ENCODE measurements at places on chromosomes 7 and 10.

DNA sequence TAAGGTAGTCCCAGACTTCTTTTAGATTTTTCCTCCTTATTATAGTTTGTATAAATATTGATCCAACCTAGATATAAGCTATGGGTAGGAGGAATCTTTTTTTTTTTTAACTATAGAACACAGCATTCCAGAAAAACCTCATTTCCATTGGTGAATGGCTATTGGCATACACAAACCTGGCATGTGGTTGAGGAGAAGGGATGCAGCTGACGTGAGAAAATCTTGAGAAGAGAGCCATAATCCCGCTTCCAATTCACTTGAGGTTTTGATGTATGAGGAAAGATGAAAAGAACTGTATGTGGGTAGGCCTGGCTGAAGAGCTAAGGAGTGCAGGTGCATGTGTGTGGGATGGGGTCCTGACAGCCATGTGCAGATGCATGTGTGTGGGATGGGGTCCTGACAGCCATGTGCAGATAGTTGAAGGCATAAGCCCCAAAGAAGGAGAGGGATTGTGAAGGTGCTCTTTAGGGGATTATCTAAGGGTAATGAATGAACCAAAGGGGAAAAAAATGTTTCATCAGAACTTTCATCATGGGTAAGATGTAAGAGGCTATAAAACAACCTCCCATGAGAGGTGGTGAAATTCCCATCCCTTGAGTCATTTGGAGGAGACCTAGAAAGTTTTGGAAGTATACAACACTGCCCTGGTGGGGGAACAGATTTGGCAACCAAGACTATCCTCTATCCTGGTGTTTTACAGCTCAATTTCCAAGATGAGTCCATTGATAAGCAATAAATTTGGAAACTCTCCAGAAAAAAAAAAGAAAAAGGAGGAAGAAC, 3.8 kb upstream of the PKD2L1 start:
- peak; percentile 17 for DNase-seq

DNA sequence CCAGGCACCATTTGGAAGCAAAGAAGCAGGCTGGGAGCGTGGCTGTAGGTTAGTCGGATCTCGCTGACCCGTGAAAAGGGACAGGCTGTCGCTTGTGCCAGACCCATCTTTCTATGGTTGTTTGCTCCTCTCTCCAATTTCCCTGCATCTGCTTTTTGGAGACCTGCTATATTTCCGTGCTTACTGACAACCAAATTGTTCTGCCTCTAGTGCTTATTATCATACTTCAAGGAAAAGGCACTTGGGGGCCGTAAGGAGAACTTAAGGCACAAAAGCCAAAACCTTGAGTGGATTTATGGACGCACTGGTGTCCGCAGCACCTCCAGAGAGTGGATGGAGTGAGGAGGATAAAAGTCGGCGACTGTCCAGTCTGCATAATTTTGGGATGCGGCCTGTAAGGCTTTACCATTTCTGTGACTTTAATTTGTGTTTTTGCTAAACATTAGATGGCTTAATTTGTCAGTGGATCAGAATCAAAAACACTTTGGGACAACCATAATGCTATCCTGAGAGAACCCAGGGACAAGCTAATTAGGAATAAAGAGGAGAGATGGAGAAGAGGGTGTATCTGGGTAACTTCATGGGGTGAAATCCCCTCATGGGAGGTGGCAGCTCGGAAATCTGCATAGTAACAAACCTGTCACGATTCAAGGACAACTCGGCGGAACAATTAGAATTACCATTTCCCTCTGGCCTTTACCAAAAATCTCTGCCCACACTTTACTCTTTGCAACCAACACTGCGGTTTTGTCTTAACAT, 206.7 kb downstream of the HDAC9 start:
- no peak for DNase-seq

DNA sequence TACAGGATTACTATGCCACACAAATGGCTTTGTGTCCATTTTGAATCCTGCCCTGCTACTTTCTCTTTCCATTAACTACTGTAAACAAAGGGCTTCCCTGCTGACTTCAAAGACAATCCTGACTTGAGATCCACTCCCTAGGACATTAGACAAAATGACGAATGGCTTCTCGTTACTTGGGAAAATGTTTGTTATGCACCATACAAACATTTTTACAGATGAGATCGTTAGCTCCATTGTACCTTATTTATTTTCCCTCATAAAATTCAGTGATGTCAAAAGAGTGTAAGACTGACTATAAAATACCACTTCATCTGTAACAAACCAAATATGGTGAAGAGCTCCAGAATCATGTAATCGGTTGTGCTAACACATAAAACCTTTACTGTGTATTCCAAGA, 121.8 kb downstream of the CD36 start:
- no peak for DNase-seq

GRCh38 chr7:3067193-3067592, 23.5 kb upstream of the CARD11 start:
- no peak for DNase-seq

- no peak for DNase-seq
Measured at GRCh38 chr7:44769376-44769775, 20.7 kb downstream of the ZMIZ2 start.

GRCh38 chr7:22201186-22201880, 155.6 kb downstream of the RAPGEF5 start:
- no peak for DNase-seq

GRCh38 chr7:134875867-134876266, 96.4 kb downstream of the CALD1 start:
- no peak for DNase-seq

DNA sequence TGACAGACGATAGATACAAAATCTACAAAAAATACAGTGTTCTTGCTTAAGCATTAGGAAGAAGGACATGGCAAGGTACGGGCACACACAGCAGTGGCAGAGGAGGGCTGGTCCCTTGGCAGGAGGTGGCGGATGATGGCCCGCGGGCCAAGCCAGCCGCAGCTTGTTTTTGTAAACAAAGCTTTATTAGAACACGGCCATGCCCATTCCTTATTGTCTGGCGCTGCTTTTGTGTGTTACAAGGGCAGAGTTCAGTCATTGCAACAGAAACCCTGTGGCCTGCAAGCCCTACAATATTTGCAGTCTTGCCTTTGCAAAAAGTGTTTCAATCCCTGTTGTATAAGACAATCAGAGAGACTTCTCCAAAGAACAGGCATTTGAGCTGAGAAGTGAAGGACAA, 30.7 kb downstream of the FGFR2 start:
- no peak for DNase-seq

DNA sequence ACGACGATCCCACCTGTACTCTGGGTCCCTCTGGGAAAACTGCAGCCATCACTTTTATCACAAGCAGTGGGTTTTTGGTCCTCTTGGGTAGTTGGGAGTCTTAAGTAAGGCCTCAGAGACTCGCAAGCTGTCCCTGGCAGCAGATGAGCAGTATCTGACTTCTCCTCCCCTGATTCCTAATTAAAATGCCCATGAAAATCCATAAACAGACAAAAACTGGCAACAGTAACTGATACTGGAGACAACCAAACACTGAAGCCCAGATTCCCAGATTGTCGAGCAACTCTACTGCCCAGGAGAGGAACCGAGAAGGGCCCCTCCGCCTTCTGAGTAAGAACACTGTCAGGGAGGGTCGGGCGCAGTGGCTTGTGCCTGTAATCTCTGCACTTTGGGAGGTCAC, 333.8 kb downstream of the CALN1 start:
- no peak for DNase-seq

- DNase-seq: peak; percentile 52
Measured at GRCh38 chr7:28068811-28069216, 111.8 kb downstream of the JAZF1 start.

GRCh38 chr7:110637252-110637651, 453.7 kb upstream of the LRRN3 start:
- no peak for DNase-seq

DNA sequence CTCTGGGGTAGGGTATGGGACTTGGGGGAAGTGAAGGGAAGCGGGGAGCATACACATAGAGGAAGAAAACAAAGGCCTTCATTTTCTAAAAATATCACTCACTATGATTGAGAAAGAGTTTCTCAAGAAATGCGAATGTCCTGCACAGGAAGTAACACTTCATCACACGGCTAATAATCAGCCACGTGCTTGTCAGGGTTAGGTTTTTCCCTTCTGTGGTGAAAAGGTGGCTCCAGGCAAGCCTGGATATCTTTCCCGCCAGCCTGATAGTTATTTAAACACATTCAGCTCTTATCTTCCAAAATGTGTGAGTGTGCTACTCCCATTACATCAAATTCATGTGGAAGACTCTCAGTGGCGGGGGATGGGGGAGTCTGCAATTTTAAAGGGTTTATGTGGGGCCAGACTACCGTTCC, 166.4 kb upstream of the ADO start:
- DNase-seq: no peak

- no peak for DNase-seq
Measured at GRCh38 chr10:89566095-89566950, 30.9 kb upstream of the SLC16A12 start.

DNA sequence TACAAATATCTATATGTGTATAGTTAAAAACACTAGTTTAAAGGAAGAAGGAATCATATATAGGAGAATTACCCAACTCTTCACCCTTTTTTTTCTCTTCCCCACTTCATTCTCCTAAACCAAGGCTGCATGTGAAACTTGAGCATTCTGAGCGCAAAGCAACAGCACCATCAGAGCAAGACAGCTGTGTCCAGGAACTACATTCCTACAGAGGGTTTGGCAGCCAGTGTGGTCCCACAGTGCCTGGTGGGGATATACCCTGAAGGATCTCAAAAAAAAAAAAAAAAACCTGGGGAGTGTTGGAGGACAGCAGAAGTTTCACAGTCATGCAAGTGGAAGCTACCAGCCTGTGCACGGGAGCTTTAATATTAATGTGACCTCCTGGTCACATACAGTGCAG, 310.4 kb downstream of the CTNNA3 start:
- no peak for DNase-seq

GRCh38 chr7:111678986-111679385, 116.7 kb upstream of the IMMP2L start:
- DNase-seq: no peak

DNA sequence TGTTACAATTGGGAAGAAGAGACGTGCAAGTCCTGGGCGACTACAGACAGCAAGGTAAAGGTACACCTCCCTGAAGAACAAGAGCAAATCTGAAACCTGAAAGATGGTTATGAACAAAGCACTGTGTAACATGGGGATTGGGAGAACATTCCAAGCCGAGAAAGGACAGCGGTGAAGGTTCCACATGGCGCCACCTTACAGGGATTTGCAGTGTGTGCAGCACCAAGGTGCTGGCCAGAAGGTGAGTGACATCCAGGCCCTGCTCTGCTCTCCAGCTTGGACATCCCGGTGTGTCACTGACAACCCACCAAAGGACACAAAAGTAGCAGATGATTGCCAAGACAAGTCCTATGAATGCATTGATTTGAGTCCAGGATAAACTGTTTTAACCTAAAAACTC, 88.2 kb upstream of the MKX start:
- DNase-seq: no peak

- DNase-seq: no peak
Measured at GRCh38 chr7:111459757-111460280, 102.5 kb downstream of the IMMP2L start.

- DNase-seq: no peak
Measured at GRCh38 chr10:17590969-17591645, 26.1 kb downstream of the HACD1 start.

- no peak for DNase-seq
Measured at GRCh38 chr7:136891850-136892249, 23.4 kb downstream of the CHRM2 start.

- no peak for DNase-seq
Measured at GRCh38 chr10:132959559-132959961, 17.2 kb upstream of the CFAP46 start.

DNA sequence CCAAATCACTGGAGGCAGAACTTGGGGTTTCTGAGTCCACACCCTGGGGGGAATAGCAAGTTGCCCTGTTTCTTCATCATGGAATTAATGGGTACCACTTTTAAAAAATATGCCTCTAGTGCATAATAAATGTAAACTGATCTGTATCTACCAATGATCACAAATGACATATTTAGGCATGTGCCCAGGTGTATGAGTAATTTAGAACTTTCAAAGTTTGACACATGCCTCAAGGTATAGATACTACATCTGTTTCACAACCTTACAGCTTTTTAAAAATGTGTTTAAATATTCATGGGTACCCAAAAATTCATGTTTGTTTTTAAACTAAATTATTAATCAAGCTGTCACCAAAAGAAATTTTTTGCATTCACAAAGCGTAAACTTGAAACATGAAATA, 226.0 kb downstream of the KIAA1217 start:
- no peak for DNase-seq

DNA sequence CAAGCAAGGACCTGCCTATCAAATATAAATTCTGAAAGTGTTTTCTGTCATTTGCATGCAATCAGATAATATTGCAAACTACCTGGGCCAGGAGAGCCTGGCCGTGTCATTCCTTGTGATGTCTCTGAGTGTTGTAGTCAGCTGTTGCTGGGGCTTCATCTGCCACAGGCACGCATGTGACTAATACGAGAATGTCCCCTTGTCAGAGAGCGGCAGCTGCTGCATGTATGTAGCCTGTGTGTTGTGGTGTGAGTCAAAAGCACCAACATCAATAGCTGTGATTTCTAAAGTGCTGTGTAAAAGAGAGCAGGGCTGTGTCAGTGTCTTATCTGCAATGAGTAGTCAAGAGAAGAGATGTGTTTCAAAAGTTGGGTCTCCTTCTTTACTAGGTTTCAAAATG, 155.4 kb downstream of the POU6F2 start:
- no peak for DNase-seq

GRCh38 chr10:132804785-132805426, 19.0 kb upstream of the NKX6-2 start:
- DNase-seq: no peak

- DNase-seq: no peak
Measured at GRCh38 chr10:34768261-34768971, 46.7 kb downstream of the PARD3 start.

Data from fibroblast of skin of left biceps (primary cell).